ENCODE measurements at places on chromosomes 7 and 10.

DNA sequence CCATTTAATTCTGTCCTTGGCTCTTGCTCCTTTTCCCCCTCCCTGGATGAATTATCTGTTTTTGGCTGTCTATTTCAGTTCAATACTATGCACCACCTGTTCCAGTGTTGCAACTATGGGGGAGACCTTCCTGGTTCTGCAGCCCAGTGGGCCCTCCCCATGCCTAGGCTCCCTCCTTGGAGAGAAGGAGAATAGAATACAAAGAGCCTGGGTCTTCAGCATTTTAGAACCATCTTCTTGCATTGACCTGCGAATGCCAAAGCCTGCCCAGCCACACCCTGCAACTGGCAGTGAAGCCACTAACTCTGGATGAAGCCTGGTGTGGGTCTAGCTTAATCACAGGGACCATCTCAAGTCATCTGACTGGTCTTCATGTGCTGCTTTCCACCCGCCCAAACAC, 207.1 kb downstream of the HERPUD2 start:
- DNase-seq = no peak

DNA sequence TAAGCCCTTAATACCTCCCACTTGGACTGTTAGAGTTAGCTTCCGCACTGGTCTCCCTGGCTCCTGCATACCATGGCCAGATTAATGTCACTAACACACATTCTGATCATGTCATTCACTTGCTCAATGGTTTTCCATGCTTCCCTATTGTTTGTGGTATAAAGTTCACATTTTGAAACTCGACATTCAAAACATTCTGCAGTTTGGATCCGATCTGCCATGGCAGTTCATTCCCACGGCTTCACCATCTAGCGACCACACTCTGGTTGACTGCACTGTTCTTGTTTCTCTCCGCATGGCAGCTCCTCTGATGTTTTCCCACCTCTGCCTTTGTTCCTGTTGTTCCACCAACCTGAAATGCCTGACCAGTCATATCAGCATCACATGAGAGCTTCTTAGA, 87.4 kb upstream of the WAC start:
- DNase-seq = no peak

- DNase-seq = no peak
Observed at GRCh38 chr7:51255536-51256208, 60.9 kb downstream of the COBL start.

DNA sequence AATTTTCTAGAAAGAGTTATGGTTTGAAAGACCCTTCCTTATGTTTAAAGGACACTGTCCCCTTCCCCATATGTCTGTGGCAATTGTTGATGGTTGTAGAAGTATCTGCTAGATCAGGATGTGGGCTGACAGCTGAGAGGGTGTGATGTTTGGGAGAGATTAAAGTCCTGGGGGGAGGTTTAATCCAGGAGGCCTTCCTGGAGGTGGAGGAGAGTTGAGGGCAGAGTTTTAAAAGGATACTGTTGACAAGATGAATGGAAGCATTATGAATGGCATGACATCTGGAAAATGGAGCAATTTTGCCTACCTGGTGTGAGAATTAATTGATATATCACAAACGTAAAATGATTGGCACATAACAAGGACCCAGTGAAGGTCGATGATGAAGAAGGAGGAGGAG, 32.9 kb upstream of the SMC3 start:
- no peak for DNase-seq

DNA sequence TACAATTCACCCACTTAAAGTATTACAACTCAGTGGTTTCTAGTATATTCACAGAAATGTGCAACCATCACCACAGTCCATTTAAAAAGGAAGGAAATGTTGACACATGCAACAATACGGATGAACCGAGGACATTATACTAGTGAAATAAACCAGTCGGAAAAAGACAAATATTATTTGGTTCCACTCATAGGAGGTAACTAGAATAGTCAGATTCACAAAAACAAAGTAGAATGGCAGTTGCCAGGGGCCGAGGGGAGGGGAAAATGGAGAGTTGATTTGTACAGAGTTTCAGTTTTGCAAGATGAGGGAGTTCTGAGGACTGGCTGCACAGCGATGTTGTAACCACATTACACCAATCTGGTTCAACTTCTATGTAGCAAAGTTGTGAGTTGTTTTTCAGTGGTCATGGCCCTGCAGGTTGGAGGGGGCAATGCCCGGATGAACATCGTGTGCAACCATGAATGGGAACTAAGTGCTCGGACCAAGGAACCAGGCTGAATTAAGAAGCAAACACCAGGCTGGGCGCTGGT, 17.6 kb upstream of the TNPO3 start:
- peak; percentile 40 for DNase-seq

DNA sequence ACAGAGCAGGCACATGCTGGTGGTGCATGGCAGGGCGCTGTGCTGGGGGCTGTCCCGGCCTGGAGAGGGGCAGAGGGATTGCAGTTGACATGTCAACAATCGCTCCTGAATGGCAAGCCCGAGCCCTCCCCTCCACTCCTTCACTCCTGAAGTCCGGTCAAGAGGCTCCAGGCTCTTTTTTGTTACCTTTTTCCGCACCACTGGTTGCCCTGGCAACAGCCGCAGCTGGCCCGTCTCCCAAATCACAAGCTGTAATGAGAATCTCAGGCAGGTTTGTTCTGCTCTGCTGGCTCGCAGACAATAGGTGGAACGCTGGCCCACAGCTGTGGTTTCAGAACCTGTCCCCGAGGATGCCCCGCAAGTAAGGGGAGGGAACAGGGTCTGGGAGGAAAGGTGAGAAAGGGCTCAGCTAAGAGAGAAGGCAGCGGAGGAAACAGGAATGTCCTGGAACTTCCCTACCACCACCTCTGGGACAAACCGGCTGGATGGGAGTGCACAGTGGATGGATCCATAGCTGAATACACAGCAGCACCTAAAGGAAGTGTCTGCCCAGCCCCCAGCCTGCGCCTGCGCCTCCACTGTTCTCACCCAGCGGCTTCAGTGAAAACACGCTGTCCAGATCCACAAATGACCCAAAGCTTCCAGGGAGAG, 58.9 kb downstream of the CALML3 start:
- DNase-seq = no peak

DNA sequence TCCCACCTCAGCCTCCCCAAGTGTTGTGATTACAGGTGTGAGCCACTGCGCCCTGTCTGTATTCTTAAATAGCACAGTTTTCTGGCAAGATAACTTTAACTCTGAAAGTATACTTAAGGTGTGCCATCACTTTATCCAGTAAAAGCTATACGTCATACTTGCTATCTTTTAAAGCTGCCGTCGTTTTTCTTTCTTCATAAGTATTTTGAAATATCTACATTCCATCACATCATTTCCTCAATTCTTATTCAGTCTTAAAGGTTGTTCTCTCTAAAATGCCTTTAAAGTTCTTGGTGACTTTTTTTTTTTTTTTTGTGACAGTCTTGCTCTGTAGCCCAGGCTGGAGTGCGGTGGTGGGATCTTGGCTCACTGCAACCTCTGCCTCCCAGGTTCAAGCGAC, 34.7 kb downstream of the PTPN12 start:
- DNase-seq = no peak
